ENCODE measurements at places on chromosomes 5 and 9.

DNA sequence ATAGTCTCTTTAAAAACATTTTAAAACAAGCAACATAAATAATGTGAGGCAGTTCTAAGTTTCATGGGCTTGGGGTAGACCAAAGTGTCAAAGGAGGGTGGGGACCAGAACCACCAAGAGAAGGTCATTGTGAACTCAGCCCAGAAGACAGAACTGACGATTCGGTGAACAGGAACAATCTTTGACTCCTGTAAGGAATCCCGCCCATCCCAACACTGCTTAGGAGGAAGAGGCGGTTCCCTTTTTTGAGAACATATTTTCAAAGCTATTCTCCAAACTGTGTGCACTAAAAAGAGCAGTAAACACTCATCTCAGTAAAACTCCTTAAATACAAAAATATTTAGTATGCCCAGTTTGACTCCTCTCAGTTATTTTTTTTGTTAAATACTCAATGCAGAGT, 176.5 kb upstream of the TLE4 start:
- no peak for DNase-seq

GRCh38 chr5:85479849-85480248, 1095.2 kb upstream of the EDIL3 start:
- no peak for DNase-seq

DNA sequence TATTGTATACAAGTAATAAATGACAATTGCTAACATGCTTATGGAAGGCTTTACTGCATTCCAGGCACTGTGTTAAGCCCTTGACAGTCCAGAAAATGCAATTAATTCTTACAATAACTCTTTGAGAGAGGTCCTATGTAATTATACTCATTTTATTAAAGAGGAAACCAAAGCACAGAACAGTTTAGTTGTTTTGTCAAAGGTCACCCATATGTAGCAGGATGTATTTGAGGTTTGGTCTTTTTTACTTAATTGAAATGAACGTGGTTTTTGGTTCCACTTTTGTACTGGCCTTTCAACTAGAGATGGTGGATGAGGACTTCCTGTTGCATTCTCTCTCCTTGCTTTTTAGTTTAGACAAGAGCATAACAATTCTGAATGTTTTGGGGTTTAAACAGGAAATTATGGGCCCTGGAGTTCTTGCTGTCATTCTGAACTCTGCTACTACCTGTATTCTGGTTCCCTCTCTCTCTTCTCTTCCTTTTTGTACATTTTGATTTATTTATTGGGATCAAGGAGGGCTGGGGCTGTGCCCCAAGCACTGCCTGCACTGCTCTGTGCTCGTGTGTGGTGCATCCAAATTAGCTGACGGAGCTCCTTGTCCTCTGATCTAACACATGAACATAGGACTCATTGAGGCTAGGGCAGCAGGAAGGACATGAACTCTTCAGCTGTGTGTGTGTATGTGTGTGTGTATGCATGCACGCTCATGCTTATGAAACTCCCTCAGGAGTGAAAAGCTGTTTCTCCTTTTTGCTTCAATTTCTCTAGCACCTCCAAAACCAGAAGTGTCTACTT, 47.4 kb downstream of the SLC28A3 start:
- no peak for DNase-seq

DNA sequence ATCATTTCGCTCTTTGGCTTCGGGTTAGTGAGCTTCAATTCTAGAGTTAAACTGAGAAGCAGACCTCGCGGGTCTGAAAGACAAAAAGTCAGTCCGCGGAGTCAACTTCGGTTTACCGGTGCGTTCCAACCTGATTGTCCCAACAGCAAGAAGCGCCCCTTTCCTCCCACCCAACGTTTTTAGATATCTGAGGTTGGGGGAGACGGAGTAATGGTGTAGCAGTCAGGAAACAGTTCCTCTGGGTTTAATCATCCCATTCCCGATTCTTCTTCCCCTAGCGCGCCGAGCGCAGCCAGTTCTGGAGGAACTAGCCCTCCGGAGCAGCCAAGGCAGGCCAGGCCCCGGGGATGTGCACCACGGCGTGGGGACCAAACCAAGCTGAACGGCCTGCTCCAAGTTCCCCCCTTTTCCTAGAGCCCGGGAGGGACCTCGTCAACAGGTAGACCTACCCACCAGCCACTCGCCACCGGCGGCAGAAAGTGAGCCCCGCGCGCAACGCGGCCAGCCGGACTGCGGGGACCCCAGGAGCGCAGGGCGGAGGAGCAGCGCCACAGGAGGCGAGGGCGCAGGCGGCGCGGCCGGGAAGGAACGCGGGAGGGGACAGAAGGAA, 622 bp upstream of the ISL1 start:
- no peak for DNase-seq

GRCh38 chr5:123083298-123083697, 5.7 kb upstream of the PRDM6 start:
- no peak for DNase-seq

- DNase-seq: no peak
Measured at GRCh38 chr9:800591-801150, 40.8 kb upstream of the DMRT1 start.

All from activated gamma-delta T cell (primary cell).